Pancreas (tissue), 10 donors: ENCODE measurements at places on chromosomes 11 and 22. TPM values are rescaled to one million over a fixed set of nuclear protein-coding genes. Genes with fewer than 3 reads are reported as not detected.

GRCh38 chr22:27150544-27150941, 493.2 kb downstream of the MIAT start:
- no peaks in the 10 kb centered on the region for H3K27me3 ChIP-seq
- H3K27ac ChIP-seq = no peak overlapping the region
- peaks cover 11% of the 10 kb centered on the region for H3K4me1 ChIP-seq
- H3K4me3 ChIP-seq = no peak overlapping the region

Gene PGA4
- 0.95 TPM for polyA plus RNA-seq

Gene CCDC116
- 1.3 TPM for polyA plus RNA-seq

Gene SULT4A1
- 1.1 TPM for polyA plus RNA-seq

Gene P2RX6
- polyA plus RNA-seq = 2.9 TPM
